Activated T-cell treated with anti-CD3 and anti-CD28 coated beads for 48 hours (primary cell): ENCODE measurements at places on chromosomes 5 and 9.

- no peak for DNase-seq
These were observed 333.9 kb upstream of the SEMA6A start for GRCh38 chr5:116908537-116908936.

- DNase-seq = no peak
These were observed 76.1 kb downstream of the NSUN2 start for GRCh38 chr5:6556802-6557102.

- no peak for DNase-seq
These were observed 9.5 kb downstream of the DENND4C start for GRCh38 chr9:19239955-19240354.

GRCh38 chr9:114088571-114089170 lies 10.4 kb downstream of the KIF12 start:
- no peak for DNase-seq

DNA sequence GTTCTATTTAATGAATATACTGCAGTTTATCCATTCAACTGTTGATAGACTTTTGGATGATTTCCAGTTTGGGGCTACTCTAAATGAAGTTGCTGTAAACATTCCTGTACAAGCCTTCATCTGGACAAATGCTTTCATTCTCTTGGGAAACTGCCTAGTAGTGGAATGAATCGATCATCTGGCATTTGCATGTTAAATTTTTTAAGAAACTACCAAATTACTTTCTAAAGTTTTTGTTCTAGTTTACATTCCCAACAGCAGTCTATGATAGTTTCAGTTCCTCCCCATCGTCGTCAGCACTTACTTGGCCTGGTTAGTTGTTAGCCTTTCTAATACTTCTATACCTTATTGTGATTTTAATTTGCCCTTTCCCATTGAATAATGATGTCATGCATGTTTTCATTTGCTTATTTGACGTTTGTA lies 306.3 kb downstream of the FER start:
- no peak for DNase-seq

DNA sequence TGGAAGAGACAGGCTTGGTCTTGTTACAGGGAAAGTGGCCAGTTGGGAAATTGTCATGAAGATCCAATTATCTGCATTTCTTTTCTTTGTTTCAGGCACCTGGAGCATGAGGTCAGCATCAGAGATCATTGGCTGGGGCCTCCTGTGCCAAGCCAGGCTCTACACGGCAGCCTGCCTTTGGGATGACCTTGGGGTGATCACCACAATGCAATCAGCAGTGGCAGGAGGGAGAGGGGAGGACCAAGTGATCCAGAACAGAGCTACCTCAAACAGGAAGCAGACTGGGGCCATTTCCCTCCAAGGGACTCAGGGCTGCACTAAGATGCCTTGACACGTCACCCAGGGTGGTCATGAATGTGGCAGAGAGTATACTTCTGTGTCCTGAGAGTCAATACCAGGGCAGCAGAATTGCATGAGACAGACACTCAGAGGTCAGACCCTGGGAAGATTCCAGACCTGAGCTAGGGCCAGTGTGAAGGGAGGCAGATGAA lies 8.9 kb downstream of the SMIM23 start:
- DNase-seq = no peak

- DNase-seq = no peak
These were observed 115.4 kb downstream of the HSD17B3 start for GRCh38 chr9:96186591-96187011.

- no peak for DNase-seq
These were observed 1146.2 kb downstream of the CDH9 start for GRCh38 chr5:25892211-25892610.

- no peak for DNase-seq
These were observed 514.2 kb upstream of the TLE4 start for GRCh38 chr9:79057576-79057975.

DNA sequence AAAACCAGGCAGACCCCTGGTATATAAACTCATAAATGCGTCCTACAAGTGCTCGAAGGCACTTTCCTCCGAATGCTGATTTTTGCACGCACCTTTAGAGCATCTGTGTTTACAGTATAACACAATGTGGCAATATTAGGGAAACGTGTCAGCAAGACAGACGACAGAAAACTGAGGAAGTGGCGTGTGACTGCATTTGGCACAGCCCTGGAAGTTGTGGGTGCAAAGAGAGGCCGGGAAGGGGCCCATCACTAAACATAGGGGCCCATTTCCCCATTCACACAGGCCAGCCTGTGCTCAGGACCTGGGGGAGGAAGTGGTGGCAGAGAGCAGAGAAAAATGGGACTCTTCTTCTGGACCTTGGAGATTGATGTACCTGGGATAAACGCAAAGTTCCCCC lies 48.2 kb downstream of the RASGEF1C start:
- DNase-seq = no peak

- DNase-seq = no peak
These were observed 189.5 kb downstream of the ACTL7B start for GRCh38 chr9:108666240-108666784.

- no peak for DNase-seq
These were observed 9.3 kb downstream of the TOR1A start for GRCh38 chr9:129814432-129815223.

DNA sequence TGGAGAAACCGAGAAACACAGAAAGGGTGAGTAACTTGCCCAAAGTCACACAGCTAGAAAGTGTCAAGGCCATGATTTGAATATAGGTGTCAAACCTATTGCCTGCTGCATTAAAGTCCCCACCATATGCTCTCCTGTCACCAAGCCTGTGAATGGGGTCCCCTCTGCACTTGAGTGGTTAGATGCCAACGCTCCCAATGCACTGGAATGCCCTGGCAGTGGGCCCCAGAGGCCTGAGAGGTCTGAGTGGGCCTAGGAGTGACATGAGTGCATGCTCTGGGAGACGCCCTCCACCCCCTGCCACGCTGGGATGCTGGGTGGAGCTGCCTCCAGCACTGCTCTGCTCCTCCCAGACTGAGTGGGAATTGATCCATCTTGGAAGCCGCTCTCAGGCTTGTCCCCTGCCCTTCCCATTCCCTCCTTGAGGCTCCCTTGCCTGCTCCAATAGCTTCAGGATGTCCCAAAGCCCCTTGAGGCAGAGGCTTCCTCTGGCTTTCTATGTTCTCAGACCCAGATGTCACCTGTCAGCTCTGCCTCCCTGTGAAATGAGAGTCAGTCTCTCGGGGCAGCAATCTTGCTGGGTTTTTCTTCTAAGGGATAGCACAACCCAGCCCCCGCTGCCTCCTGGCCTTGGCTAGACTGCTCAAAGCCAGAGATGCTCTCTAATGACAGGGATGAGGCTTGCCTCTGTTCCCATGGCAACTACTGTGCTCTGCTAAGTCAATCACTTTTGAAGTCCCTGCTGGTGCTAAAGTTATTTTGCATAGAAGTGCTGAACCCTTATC lies 6.6 kb upstream of the ARSI start:
- DNase-seq = no peak

- no peak for DNase-seq
These were observed 621 bp upstream of the GCNT4 start for GRCh38 chr5:75053054-75053303.

- no peak for DNase-seq
These were observed 19.9 kb upstream of the DOLPP1 start for GRCh38 chr9:129060991-129061390.

- no peak for DNase-seq
These were observed 172.4 kb downstream of the NTRK2 start for GRCh38 chr9:84841931-84842330.
